ENCODE measurements at places on chromosomes 4 and X. TPM values are rescaled to one million over a fixed set of nuclear protein-coding genes. Genes with fewer than 3 reads are reported as not detected.

The PRAF2 gene
- total RNA-seq: 17.4 TPM

DNA sequence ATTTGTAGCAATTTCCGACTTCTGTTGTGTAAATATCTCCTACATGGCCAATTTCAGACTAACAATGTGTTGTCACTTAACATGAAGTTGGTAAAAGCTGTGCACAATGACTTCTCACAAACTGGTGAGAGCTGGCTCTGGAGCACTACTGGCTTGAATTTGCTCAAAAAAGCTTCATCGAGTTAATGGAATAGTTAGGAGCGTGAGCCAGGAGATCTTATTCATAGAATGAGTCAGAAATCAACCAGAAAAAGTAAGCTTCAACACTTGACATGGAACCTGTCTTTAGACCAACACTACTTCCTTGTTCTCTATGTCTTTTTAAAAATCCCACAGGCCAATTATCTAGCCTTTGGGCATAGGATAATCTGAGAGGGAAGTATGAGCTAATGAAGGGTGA lies 7.9 kb upstream of the CHRDL1 start:
- no peaks in the 10 kb centered on the region for H3K4me1 ChIP-seq
- DNase-seq: no peak
- H3K4me3 ChIP-seq: no peak overlapping the region
- no peaks in the 10 kb centered on the region for H3K27me3 ChIP-seq

- no peaks in the 10 kb centered on the region for H3K36me3 ChIP-seq
- H3K27me3 ChIP-seq: no peaks in the 10 kb centered on the region
- no peaks in the 10 kb centered on the region for H3K4me1 ChIP-seq
- DNase-seq: no peak
- no peak overlapping the region for H3K4me3 ChIP-seq
These were observed 1038.3 kb upstream of the SLIT2 start for GRCh38 chr4:19213388-19213787.

GRCh38 chrX:55867181-55867651 lies 149.7 kb downstream of the RRAGB start:
- H3K4me3 ChIP-seq: no peak overlapping the region
- H3K36me3 ChIP-seq: no peaks in the 10 kb centered on the region
- H3K4me1 ChIP-seq: no peaks in the 10 kb centered on the region
- H3K27ac ChIP-seq: no peak overlapping the region
- no peaks in the 10 kb centered on the region for H3K27me3 ChIP-seq
